ENCODE measurements at places on chromosomes 16 and 17.

DNA sequence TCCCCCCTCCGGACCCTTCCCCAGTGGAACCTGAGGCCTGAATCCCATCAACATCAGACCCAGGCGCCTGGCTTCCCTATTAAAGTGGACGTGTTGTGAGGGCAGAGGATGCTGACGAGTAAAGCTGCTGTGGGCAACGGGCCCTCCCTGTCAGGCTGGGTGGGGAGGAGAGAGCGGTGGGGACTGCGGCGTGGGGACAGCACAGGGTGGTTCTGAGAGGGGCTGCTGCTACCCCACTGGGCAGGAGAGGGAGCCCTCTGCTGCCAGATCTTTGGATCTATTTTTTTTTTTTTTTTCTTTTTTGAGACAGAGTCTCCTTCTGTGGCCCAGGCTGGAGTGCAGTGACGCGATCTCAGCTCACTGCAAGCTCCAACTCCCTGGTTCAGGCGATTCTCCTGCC lies 5.9 kb downstream of the CA5A start:
- no peak for DNase-seq

- no peak for DNase-seq
Measured at GRCh38 chr17:45149669-45150664, 1.7 kb downstream of the HEXIM1 start.

- no peak for DNase-seq
Measured at GRCh38 chr16:73890186-73891128, 406.2 kb upstream of the PSMD7 start.

- no peak for DNase-seq
Measured at GRCh38 chr17:72479113-72479512, 358.3 kb downstream of the SOX9 start.

DNA sequence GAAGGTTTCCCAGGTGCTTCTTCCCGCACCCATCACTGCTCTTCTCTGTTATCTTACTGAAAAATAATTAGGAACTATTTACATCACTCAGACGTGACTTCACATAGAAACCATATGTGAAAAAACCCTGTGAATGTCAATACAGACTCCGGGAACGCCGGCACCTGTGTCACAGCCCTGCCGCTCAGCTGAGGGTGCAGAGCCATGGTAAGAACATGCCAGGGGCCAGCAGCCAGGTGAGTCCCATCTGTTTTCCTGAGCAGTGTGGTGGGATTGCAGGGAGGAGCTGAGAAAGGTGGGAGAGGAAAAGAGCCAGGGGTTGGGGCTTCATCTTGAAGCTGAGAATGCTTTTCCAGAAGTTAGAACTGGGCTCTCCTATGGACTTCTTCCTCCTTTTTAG lies 13.7 kb downstream of the FOXF1 start:
- DNase-seq, result no peak

DNA sequence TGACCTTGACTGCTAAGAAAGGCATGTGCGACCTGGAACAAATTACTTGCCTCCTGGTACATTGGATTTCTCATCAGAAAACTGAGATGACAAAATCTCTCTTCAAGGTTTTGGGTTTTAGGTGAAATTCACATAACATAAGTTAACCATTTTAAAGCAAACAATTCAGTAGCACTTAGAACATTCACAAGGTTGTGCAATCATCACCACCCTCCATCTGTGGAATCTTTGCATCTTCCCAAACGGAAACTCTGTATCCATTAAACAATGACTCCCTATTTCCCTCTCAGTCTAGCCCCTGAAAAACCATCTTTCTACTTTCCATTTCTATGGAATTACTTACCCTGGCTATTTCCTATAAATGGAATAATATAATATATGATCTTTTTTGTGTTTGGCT lies 42.2 kb upstream of the BRD7 start:
- no peak for DNase-seq

GRCh38 chr16:16111639-16112038 lies 111.7 kb downstream of the ABCC6 start:
- no peak for DNase-seq

DNA sequence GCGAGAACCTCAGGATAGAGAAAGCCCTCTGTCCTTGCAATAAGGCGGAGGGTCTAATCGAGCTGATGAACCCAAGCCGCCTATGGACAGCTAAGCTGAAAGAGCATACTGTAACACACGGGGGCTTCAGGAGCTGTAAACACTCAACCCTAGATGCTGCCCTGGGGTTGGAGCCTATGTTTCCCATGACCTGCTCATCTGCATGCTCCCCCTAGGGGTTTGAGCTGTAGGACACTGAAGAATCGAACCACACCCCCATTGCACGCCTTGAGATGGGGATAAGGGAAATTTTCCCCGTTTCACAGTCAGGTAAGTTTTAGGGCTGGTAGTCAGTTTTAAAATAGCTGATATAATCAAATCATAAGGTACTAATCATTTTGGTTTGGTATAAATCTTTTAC lies 675.6 kb upstream of the CDH8 start:
- DNase-seq, result no peak

GRCh38 chr17:62708587-62708986 lies 81.1 kb downstream of the MRC2 start:
- DNase-seq, result no peak

- no peak for DNase-seq
Measured at GRCh38 chr17:9225305-9226101, 204.2 kb downstream of the NTN1 start.

GRCh38 chr17:61330174-61331150 lies 69.2 kb upstream of the TBX2 start:
- DNase-seq, result no peak

DNA sequence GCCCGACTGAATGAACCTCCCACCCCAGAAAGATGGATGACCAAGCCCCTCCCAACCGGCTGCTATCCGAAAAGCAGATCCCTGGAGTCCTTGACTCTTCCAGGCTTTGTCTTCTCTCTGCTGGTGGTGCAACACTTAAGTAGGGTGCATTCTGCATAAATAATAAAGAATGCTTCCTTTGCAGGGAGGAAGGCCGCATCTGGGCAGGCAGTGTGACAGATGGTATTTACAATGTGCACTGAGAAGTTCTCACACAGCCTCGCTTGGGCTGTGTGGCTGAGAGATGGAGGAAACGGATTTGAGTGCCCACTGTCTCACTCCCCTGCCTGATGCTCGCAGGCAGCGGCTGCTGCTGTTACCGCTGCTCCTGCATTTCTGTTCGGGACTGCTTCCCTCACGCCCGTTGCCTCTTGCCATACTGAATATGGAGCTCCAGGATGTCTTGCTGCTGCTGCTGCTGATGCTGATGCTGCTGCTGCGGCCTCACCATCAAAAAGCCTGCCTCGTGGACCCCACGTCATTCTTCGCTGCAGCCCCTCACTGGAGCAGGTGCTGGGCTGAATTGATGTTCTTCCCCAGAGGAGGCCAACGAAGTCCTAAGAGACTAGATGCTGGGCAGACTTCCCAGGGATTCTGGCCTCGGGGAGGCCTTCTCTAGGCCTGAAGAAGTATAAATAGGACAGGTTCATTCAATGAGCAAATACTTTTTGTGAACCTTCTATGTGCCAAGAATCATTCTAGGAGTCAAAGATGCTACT lies 7.1 kb upstream of the RHBDL3 start:
- DNase-seq, result no peak

GRCh38 chr17:74043976-74044375 lies 159.5 kb upstream of the RPL38 start:
- DNase-seq, result no peak

DNA sequence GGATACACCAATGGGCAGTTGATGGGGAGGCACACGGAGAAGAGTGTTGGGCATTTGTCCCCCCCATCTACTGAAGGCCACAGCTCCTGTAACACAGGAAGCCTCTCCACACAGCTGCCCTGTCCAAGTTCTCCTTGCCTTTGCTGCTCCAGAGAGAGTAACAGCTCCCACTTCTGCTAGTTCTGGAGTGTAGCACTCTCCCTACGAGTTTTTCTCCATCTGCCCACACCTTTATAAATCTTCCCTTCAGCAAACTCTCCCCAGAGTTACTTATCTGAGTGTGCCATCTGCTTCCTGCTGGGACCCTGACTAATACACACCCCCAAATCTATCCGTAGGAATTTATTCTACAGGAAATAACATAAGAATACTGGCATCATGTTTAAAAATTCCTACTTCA lies 42.6 kb upstream of the ERN1 start:
- DNase-seq, result no peak

DNA sequence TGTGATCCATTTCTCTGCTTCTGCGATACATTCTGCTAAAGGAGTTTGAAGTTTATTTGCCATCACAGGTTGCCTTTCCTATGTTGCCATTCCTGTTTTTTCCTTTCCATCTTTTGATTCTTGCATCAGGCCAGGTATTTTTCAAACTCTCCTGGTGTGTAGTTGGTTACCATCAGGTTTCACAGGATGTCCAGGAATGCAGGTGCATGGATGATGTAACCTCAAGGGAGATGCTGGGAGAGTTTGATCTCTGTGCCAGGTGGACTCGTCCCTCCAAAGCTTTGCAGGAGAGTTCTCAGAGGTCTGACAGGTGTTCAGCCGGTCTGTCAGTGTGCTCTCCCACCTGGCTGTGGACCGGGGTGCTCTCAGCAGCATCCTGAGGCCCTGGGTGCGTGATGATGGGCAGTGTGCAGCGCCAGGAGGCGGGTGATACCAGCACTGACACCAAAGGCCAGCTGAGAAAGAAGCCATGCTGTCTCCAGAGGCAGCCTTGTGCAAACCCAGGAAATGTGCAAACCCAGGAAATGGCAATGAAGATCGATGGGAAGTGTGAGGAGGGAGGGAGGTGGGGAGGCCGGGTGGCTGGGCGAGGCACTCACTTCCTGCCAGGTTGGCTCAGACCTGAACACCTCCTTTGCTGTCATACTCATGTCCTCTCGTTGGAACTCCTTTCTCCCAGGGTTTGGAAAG lies 1.7 kb downstream of the ATP2C2 start:
- no peak for DNase-seq

DNA sequence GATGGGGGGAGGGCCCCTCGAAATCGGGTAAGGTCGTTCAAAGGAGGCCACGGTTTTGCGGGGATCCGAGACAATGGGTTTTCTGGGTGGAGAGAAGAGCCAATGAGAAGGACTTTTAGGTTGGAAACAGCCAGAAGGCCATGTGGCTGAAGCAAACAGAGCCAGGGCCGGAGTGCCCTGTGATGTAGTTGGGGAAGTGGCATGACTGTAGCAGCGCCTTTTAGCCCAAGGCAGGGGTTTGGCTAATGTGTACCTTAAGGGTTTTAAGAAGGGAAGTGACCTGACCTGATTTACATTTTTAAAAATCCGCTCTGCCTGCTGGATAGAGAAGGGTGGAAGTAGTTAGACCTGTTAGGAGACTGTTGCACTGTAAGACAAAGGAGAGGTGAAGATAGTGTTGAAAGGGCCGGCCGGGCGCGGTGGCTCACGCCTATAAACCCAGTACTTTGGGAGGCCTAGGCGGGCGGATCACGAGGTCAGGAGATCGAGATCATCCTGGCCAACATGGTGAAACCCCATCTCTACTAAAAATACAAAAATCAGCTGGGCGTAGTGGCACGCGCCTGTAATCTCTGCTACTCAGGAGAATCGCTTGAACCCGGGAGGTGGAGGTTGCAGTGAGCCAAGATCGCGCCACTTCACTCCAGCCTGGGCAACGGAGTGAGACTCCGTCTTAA lies 1.0 kb downstream of the LYRM1 start:
- no peak for DNase-seq

DNA sequence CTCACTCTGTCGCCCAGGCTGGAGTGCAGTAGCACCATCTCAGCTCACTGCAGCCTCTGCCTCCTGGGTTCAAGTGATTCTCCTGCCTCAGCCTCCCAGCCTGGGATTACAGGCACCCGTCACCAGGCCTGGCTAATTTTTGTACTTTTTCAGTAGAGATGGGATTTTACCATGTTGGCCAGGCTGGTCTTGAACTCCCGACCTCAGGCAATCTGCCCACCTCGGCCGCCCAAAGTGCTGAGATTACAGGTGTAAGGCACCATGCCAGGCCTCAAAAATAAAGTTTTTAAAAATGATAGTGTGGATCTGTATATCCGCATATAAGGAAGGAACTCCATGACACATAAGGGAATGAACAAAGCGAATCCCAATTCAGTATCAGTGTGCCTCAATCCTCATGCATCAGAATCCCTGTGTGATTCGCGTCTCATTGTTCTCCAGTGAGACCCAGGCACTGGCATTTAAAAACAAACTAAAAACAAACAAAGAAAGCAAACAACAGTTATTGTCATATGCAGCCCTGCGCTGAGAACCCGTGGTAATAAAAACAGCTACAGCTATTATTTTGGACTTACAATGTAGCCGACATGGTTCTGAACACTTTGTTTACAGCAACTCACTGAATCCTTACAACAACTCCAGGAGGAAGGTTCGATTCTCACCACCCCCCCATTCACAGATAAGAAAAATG lies 54.1 kb upstream of the CREBBP start:
- no peak for DNase-seq

DNA sequence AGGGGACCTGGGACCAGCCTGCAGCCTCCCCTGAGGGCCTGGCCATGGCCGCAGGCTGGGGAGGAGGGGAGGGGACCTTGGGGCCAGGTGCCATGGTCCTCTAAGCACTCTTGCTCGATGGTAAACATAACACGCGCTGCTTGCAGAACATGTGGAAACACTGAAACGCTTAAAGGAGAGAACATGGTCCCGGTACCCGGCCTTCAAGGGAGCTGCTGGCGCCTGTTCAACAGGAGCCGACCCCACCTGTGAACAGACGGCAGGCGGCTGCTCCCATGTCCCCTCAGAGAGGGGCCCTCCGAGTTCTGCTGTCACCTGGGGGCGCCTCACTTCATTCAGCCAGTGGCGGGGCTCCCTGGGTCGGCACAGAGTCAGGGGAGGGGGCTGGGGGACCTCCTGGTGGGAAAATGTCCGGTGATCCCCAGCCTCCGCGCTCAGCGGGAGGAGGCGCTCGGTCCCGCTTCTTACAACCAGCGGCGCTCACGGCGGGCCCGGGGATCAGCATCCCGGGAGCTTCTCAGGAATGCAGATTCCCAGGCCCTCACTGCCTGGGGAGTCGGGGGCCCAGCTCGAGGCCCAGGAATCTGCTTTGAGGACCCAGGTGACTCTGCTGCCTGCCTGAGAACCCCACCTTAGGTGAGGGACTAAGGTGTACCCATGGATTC lies 854 bp upstream of the SSTR5 start:
- DNase-seq, result no peak

GRCh38 chr16:12081048-12081404 lies 104.5 kb downstream of the SNX29 start:
- no peak for DNase-seq

GRCh38 chr17:4005296-4006164 lies 41.3 kb upstream of the ATP2A3 start:
- DNase-seq, result no peak

- DNase-seq, result no peak
Measured at GRCh38 chr16:20026361-20027072, 47.2 kb downstream of the GPR139 start.

GRCh38 chr17:82108496-82108945 lies 10.5 kb upstream of the FASN start:
- DNase-seq, result no peak

Data from kidney epithelial cell (primary cell).